Muscle of back (tissue), 13 donors: ENCODE measurements at places on chromosomes 13 and 19. TPM values are rescaled to one million over a fixed set of nuclear protein-coding genes. Genes with fewer than 3 reads are reported as not detected.

RFX1 gene
- polyA plus RNA-seq, result 5.3 TPM

PSG11 gene
- 1.0 TPM for polyA plus RNA-seq

TRAPPC5 gene
- 44.5 TPM for polyA plus RNA-seq

KLK12 gene
- polyA plus RNA-seq, result not detected

SOX1 gene
- not detected for polyA plus RNA-seq

C13orf46 gene
- 0.20 TPM for polyA plus RNA-seq

TMED1 gene
- 26.9 TPM for polyA plus RNA-seq

PSG3 gene
- 1.5 TPM for polyA plus RNA-seq

MBD3L3 gene
- not detected for polyA plus RNA-seq

KCNN1 gene
- polyA plus RNA-seq, result 3.4 TPM

ZSCAN1 gene
- 0.98 TPM for polyA plus RNA-seq

EPSTI1 gene
- 3.0 TPM for polyA plus RNA-seq

ASPDH gene
- polyA plus RNA-seq, result not detected

LINGO3 gene
- polyA plus RNA-seq, result not detected

PRODH2 gene
- polyA plus RNA-seq, result not detected

MBOAT7 gene
- polyA plus RNA-seq, result 23.0 TPM
